CD4-positive, alpha-beta T cell treated with Interleukin-21 for 1 hour (primary cell): ENCODE measurements at places on chromosomes 12 and 14.

GRCh38 chr12:24109381-24110039 lies 160.0 kb upstream of the SOX5 start:
- DNase-seq = no peak

DNA sequence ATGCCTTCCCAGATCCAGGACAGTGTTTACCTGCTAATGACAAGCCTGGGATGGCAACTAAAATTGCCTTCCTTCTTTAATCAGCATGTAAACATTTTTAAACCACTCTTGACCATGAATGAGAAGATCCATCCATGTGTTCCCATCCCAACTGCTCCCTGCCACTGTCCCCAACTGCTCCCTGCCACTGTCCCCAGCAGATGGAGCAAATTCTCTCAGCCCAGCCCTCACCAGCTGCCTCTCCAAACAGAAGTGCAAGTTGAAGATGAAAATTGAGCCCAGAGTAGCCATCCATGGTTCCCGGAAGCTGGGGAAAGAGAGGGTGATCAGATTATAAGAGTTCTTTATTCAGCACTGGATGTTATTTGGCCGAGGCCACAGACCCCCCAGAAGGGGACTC lies 133.1 kb downstream of the SLC15A4 start:
- no peak for DNase-seq

DNA sequence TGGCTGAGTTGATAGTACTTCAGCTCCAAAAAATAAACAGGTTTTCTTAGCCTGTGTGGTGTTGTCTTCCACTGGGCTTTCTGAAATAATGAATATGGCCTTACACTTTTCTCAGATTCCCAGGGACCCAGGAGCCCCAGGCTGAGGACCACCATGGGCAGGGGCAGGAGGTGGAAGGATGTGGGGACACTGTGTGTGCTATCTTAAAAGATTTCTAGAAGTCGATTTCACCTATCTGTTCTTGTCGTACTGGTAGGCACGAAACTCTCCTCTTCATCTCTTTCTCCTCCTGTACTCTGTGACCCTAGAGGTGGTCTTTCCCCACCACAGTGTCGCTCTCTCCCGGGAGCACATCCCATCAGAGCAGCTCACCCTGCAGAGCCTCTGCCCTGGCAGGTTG lies 107.7 kb upstream of the FKBP4 start:
- DNase-seq = no peak

DNA sequence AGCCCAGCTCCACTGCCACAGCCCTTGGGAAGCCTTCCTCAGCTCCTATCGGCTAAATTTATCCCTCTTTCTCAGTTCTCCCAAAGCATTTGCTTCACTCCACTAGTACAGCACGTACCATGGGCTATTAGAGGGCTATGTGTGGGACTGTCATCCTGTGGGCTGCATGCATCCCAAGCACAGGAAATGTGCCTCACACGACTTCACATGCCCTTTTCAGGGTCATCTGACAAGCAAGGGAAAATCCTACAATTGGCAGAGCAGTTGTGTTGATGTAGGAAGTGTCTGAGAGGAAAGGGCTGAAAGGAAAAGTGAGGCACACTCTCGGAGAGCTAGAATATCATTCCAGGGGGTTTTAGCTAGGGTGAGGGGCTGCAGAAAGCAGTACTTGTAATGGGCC lies 47.6 kb downstream of the NINJ2 start:
- no peak for DNase-seq

DNA sequence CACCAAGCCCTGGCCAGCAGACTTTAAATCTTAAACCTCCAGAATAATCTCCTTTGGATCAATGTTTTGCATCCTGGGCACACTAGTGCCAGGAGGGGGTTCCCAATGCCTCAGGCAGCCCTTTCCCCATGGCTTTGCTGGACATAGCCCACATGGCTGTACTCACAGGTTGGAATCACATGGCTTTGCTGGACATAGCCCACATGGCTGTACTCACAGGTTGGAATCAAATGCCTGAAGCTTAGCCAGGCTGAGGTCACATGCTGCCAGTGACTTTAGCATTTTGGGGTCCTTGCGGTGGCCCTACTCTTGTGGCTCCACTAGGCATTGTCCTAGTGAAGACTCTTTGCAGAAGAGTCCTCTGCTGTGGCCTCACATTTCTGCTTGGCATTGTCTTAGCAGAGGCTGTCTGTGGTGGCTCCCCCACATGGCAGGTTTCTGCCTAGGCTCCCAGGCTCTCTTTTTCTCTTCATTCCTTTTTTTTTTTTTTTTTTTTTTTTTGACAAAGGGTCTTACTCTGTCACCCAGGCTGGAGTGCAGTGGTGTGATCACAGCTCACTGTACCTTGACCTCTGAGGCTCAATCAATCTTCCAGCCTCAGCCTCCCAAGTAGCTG lies 13.0 kb downstream of the FLVCR2 start:
- DNase-seq = no peak

DNA sequence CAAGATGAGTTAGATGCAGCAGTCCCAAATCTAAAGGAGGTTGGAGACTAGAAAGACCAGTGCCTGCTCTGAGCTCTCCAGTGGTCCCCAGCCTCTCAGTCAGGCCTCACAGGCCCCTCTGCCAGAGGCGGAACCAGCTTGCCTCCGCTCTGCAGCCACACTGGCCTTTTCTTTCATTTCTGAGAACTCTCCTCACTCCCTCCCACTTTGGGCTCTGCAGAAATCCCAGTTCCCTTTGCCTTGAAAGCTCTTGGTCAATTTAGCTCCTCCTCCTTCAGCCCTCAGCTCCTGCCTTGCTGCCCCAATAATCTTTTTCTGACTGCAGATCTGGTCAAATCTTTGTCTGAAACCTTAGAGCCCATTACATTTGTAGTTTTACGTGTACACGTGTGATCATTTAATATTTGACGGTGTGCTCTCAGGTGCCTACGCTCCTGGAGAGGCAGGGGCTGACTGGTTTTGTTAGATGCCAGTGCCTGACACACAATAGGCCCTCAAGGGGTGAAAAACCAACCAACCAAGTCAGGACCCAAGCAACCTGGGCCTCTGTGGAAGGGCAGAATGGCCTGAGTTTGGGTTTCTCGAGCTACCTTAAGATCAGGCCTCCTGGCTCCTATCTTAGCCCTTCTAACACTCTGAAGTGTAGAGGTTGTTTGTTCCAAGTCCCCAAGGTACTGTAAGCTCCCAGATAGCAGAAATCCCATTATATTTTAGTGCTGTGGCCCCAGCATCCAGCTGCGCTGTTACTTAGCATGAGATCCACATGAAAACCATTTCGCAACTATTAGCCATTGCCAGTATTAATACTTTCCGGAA lies 1.1 kb upstream of the NUDT4 start:
- DNase-seq = no peak

DNA sequence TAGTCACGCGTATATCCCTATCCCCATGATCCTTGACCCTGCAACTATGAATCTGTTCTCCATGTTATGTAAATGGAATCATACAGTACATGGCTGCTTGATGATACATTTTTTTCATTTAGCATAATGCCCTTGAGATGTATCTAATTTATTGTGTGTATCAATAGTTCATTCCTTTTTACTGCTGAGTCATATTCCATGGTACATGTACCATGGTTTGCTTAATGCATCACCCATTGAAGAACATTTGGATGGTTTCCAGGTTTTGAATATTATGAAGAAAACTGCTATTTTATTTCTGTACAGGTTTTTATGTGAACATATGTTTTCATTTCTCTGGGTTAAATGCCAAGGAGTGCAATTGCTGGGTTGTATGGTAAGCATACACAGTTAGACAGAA lies 4.0 kb upstream of the RNASE10 start:
- no peak for DNase-seq

DNA sequence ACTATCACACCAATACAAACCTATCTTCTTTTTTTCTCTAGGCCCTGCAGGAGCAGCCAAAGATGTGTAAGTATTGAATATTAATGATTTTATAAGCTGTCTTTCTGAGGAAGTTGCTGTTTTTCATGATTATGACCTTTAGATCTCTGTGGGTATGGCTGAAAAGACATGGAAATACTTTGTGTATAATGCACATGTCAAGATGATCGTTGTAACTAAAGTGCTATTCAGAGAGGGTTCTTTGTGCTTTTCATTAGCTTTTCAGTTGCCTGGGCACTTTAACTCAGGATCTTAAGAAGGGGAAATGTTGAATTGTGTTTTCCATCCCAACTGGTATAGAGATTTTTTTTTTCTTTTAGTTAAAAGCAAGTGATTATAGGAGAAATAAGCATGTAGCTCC lies 18.1 kb downstream of the C12orf75 start:
- DNase-seq = no peak

- peak; percentile 42 for DNase-seq
Measured at GRCh38 chr12:101671157-101671791, 26.2 kb upstream of the CHPT1 start.

- DNase-seq = no peak
Measured at GRCh38 chr12:122174155-122174845, at the start of gene IL31. TSS of gene IL31 (minus strand) at chr12:122174221. CDS start at chr12:122174172, 49 bp downstream.

DNA sequence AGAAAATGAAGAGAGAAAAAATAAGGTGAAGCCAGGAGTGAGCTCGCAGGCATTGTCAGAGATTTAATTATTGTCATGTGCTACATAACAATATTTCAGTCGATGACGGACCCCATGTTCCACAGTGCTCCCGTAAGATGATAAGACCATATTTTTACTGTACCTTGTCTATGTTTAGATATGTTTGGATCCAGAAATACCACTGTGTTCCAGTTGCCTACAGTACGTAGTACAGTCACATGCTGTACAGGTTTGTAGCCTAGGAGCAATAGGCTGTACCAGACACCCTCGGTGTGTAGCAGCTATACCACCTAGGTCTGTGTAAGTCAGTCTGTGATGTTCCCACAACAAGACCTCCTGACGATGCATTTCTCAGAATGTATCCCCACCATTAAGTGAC lies 137.5 kb downstream of the FBXL14 start:
- no peak for DNase-seq

- DNase-seq = no peak
Measured at GRCh38 chr12:77560714-77561113, 270.0 kb upstream of the NAV3 start.

GRCh38 chr14:85688006-85688405 lies 158.1 kb downstream of the FLRT2 start:
- DNase-seq = no peak

- DNase-seq = no peak
Measured at GRCh38 chr12:94184995-94185719, 36.8 kb downstream of the PLXNC1 start.

DNA sequence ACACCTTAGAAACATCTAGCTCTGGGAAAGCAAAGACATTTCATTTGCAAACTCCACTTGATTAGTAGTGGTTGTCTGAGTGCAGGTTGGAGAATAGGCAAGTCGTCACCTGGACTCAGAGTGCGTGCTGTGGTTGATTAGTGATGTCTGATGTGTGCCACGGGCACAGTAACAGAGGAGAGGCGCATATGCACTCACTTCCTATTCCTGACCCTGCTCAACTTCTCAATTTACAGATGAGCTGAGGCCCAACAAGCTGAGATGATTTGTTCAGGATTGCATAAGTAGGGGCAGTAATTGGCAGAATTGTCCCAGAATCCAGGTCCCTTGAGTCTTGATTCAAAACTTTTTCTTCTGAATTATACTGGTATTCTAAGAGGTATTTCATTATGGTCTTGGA lies 44.9 kb downstream of the ADCK1 start:
- DNase-seq = no peak

DNA sequence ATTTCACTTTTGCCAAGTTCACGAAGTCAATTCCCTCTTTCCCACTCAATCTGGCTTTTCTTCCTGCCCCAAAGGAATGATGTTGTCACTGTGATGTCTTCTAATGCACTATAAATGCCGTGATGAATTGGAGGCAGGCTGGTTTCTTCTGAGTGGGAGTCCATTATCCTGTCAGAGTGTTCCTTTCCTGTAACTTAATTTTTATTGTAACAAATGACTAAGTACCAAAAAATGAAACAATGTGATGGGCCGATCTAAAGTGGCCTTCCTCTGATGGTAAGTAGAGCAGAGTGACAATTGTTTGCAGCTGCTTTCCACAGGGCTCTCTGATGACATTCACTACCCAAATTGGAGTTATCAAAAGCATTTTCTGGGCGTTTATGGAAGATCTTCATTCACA lies 22.2 kb downstream of the TMEM30B start:
- DNase-seq = no peak
